NCI-H524 (cell line): ENCODE measurements at places on chromosomes 7 and 10.

GRCh38 chr7:30027740-30028215 lies 434 bp upstream of the PLEKHA8 start:
- no peak for DNase-seq

DNA sequence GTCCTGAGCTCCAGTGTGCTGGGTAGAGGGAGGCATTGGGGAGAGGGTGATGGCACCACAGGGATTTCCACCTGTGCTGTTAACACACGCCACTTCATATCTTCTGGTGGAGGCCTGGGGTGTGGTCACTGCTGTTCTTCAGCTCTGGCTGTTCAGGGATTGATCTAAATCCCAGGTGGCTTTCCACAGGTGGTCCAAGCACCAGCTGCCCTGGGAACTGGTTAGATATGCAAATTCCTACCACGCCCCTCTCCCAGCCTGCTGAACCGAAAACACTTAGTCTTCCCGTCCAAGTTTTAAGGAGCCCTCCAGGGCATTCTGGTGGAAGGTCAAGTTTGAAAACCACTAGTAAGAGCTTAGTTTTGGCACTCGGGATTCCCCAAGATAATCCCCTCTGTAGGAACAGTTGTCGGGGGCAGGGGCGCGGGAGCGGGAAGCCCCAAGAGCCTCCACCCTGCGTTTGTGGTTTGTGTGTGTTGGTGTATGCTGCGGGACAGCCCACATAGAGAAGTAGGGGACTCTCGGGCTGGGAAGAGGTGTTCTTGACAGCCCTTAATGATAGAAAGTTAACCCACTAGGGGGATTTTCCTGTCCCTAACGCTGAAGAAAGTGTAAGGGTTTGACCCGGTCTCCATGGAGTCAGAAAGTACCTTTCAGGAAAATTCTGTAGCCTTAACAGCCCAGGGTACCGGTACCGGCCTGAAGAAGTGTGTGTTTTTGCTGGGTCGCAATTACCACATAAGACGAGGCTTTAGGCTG lies 5.1 kb downstream of the DEPP1 start:
- DNase-seq = no peak

- DNase-seq = no peak
These were observed 65.4 kb downstream of the GRID1 start for GRCh38 chr10:86300931-86301830.

DNA sequence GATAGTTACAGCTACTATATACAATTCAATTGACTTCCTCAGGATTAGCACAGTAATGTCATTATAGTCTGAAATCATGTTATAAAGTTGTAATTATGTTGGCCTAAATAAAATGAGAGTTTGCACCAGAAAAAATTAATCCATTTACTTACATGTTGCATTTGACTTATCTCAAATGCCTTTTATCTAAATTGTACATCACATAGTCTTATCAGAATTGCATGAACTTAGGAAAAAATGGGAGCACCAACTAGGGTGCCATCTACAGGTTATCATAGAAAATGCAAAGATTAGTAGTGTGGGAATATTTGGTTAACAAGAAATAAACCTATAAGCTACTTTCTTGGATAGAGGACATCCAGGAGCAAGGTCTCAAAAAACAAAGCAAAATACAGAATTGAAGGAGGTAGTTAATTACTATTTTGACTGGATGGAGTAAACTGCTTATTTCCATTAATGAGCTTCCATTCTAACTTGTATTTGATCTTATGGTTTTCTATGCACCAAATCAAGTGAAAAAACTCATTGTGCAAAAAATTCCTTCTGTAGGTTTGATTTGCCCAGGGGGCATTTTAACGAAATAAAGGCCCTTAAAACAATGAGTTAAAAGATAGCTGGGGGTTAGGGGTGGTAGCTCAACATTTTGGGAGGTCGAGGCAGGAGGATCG lies 60.0 kb upstream of the ORC5 start:
- DNase-seq = peak; percentile 35

DNA sequence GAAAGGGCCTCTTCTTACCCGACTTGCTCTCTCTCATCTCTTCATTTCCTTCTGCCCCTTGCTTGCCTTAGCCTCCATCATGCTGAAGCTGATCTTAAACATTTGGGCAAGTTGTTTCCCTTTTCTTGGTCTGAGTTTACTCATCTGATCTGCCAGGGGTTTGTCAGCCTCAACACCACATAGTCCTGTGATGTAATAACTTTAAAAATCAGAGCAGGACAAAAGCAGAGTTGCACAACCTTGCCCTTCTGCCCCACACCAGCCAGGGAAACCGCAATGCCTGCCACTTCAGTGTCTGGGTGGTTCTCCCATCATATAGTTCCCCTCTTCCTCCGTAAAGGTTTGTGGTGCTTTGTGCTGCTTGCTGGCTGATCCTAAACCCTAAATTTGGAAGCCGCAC lies 9.9 kb upstream of the LIPM start:
- no peak for DNase-seq

DNA sequence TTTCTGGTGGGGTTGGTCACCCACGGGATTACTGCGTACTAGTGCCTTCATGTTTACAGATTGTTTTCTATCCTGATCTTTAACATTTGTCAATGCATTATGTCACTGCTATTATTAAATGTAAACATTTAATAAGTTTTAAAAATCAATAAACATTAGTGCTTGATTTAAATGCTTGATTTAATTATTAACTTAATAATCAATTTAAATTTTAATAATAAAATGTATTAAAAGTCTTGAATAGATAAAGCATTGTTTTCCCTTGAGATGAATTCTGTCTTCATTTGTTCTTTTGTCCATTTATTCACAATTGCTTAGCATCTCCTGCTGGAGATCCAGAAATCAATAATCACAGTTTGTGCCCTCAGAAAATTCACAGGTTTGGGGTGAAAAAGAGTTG lies 201.8 kb upstream of the HDAC9 start:
- DNase-seq = no peak
